ENCODE measurements at places on chromosomes 1 and 21.
A peak's percentile ranks its signal among the peaks of the same experiment; 100 is the strongest.

DNA sequence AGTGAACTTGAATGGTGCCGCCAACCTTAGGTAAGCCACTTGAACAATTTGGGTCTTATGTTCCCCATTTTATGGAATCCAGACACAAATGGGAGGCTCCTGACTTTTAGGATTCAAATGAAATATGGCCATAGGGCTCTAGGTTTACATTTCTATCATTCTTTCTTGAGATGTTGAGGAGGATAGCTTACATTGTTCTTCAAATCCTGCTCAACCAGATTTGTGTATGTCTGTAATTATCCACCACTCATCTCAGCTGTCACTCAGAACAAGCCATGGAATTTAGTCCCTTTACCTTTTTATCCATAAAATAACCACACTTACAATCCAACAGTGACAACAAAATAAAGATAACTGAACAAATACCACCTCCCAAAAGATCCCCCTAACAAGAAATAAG lies 682.9 kb upstream of the PTBP2 start:
- no peak for DNase-seq

- no peak for DNase-seq
Observed at GRCh38 chr1:172882791-172883386, 167.9 kb downstream of the TNFSF18 start.

- DNase-seq, result no peak
Observed at GRCh38 chr1:12643785-12644184, at the start of gene AADACL4. AADACL4 (plus strand) TSS chr1:12644085; CDS start chr1:12644547, 462 bp downstream.

- no peak for DNase-seq
Observed at GRCh38 chr1:156481527-156481926, 19.0 kb downstream of the MEF2D start.

- no peak for DNase-seq
Observed at GRCh38 chr21:14686466-14687267, 140.6 kb upstream of the SAMSN1 start.

DNA sequence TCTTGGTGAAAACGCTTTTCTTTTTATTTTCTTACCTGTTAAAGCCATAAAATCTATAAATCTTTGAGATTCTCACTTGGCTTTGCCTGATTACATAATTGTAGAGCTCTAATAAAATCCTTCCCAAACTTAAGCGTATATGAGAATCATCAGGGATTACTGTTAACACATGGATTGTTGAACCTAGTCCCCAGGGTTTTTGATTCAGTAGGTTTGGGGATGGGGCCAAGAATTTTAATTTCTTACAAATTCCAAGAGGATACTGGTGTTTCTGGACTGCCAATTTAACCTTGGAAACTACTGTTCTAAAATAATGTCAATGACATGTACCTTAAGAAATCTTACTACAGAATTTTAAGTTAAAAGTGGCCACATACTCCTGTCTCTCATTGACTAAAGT lies 694.2 kb downstream of the BRINP3 start:
- DNase-seq, result no peak

DNA sequence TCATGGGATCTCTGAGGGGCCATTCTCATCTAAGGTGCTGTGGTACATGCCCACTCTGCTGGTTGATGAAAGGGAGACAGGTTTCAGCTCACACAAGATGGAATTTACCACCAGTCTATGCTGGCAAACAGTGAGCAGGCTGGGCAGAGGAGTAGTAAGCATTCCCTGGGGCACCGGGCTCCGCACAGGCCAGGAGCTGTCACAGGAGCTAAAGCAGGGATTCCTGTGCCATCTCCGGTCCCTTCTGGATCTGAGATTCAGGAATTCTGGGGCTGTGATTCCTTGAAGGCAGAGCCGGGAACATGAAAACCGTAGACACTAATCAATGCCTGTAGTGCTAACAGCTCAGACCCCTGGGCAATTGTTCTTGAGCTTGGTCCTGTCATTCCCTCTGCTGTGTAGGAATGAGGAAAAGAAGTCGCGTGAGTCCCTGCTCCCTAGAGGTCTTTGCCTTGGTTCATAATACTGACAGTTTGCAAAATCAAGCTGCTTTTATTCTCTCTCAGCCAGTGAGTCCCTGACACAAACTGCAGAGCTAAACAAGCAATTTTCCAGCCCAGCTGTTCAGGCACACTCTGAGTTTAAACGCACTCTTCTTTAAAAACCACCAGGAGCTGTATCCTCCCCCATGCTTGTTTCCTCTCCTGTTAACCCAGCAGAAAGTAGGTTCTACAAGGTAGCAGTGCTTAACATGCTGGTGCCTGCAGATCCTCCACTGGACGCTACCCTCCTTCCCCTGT lies 52.5 kb downstream of the MDM4 start:
- no peak for DNase-seq

DNA sequence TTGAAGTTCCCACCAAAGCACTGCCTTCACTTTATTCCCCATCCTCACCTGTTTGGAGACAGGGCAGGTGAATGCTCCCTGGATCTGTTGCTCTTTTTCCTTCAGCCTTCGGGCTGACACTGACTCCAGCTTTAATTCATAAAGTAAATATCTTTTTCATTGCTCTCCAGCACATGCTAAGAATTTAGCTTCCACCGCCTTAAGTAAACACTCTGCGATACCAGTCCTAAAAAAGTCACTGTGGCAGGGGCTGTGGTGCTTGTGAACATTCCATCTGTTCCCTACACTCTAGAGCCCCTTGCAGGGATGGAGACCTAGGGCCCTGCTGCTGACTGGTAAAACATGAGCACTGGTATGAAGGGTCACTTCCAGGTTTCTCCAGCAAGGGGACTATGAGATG lies 896 bp upstream of the PLA2G2A start:
- no peak for DNase-seq

GRCh38 chr1:228058172-228058948 lies 24.1 kb upstream of the ARF1 start:
- DNase-seq, result no peak

DNA sequence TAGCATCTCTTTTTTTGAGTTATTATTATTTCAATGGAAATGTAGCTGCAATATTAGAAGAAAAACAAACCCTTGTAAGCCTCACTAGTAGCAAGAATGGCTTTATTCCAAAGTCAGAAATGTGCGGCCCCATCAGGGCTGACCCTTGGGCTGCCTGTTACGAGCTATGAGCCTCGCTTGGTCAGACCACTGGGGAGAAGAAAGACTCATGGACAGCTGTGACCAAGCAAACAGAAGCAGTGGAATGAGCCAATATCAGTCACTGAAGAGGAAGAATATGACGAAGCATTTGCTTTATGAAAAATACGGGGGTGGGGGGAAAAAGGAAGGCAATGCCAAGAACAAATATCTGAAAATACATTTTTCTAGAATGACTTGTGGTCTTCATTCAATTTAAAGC lies 504.5 kb downstream of the LMO4 start:
- DNase-seq, result no peak

- peak; percentile 55 for DNase-seq
Observed at GRCh38 chr21:39105341-39105765, 77.9 kb downstream of the PSMG1 start.

DNA sequence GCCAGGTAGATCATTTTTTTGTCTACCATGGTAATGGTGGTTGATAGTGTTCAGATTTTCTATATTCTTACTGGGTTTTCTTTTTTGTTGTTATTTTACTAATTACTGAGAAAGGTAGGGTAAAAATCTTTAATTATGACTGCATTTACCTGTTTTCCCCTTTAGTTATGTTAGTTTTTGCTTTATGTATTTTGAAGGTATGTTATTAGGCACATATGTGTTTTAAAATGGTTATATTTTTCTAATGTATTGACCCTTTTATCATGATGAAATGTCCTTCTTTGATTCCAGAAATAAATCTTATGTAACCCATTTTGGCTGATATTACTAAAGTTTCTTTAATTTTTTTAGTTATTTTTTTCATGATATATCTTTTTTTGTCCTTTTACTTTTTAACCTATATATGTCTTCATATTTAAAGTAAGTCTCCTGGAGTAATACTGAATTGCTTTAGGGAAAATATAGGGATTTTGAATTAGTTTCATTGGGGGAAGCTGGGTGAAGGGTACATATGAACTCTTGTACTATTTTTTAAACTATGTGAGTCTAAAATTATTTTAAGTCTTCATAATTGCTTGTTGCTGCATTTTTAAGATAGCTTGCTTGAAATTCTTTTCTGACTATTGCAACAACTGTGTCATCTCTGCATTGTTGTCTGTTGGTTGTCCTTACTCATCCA lies 22.4 kb downstream of the SLC35A3 start:
- DNase-seq, result no peak

DNA sequence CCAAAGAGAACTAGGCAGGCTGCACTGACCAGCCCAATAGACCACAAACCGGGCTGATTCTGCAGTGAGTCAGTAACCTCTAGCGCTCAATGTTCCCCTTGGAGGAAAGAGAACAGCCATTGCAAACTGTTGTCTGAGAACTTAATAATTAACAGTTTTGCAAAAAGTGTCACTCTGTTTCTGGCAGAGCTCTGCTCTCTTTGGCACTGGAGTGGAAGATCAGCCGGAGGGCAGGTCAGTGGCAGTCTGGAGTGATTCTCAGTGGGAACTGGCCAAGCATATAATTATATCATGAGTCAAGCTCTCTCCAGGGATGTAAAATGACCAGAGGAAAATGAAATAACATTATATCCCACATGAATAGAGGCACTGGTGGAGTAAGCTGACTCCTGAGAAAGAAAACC lies 238.3 kb downstream of the HLX start:
- DNase-seq, result no peak

DNA sequence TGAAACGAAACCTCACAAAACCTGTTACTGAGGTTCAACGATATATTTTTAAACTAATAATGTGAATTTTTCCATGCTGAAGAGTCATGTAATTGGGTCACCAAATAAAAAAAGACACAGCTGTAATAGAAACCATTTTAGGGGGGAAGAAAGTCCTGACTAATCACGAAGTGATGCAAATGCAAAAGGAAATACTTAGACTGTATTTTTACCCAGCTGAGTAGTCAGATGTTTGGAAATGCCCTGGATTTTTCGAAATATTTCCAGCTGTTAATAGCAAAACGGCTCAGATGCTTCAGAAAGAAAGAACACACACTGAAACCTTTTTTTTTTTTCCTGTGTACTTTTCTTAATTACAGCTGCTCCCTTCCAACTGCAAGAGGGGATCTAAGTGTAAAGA lies 210.3 kb downstream of the SETD4 start:
- DNase-seq, result no peak

DNA sequence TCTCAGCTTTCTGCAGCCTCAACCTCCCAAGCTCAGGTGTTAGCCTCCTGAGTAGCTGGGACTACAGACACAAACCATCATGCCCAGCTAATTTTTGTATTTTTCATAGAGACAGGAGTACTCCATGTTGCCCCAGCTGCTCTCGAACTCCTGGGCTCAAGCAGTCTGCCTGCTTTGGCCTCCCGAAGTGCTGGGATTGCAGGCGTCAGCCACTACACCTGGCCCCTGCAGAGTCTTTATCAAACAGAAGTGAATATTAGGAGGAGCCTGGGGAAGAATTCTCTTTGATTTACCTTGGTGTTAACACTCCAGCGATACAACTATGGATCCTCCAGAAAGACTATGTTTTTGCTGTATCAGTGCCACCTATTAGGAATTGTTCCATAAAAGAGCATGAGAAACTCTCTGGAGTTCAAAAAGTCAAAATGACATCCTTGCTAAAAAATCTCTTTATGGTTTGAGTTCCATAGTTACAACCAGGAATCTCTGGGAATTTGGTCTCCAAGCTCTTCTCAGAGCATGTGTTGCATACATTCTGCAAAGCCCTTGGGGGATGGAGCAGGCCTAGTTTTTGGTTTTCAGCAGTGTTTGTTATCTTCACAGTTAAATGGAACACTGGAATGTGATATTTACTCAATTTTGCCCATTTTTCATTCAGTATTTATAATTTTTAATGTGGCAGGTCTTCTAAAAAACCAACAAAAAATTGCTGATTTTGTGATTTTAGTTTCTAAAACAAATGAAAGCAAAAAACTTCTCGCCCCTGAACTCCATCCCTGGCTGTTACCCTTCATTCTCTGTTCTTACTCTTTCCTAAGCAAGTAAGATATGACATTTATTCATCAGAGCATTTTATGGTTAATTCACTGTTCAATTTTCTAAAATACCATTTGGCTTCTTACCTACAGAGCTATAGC lies 77.3 kb downstream of the OLFML2B start:
- no peak for DNase-seq

Data from HL-60 (cell line).